ENCODE measurements at places on chromosomes 7 and 10.
A peak's percentile ranks its signal among the peaks of the same experiment; 100 is the strongest.

GRCh38 chr10:103804871-103805270 lies 50.5 kb downstream of the SH3PXD2A start:
- no peak for DNase-seq

DNA sequence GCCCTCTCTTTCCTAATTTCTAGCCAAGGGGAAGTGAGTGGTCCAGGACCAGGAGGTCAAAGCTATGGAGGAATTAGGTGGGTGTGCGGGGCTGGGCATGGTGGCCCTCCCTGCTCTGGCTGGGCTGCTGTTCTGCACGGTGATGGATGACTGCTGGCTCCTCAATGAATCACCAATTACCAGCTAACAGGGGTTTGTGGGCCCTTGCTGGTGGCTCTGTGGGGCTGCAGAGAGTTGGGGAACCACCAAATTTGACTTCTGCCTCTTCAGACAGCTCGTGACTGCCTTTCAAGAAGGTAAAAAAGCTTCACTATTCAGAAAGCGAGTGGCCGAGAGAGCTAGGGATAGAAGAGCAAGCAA lies 35.0 kb upstream of the HABP2 start:
- DNase-seq = no peak

DNA sequence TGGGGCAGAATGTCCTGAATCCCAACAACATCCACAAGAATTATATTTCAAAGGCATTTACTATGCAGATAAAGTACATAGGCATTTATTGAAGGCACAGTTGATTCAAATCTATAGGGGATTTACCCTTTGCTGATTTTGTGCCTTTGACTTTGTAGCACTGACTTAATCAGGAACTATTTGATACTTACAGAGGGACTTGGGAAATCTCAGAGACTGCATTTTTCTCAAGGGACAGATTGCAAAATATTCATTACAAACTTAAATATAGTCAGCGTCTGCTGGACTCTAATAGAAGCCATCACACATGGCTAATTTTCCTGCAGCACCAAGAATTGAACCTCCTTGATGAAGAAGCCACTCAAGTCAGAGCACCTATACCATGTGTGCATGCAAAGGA lies 44.9 kb downstream of the FAS start:
- no peak for DNase-seq

DNA sequence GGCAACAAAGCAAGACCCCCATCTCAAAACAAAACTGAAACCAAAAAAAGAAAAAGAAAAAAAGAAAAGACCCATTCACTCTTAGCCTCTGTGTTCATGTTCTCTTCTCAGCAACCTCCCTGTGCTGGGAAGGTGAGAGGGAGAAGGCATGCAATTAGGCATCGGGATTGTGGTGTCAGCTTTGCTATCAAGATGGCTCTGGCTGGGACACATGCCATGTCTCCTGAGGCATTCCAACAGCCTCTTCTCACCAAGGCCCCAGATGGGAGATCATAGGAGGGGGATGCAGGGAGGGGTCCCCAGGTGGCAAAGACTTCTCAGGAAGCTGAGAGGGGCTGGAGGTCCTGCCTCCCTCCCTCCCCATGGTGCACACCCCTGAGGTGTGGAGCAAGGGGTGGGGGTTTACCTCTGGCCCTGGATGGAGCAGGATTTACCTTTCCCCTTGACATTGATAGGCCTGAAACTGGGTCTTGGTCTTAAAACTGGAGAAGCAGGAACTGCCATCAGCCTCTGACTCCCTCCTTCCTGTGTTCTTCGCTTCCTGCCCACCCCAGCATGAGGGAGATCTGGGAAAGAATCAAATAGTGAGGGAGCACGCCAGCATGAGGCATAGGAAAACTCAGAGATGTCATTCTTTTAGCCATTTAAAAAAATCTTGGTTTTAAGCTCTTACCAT lies 96.2 kb upstream of the DUSP5 start:
- DNase-seq = no peak

GRCh38 chr7:151452680-151453325 lies 12.9 kb upstream of the CRYGN start:
- DNase-seq = no peak

DNA sequence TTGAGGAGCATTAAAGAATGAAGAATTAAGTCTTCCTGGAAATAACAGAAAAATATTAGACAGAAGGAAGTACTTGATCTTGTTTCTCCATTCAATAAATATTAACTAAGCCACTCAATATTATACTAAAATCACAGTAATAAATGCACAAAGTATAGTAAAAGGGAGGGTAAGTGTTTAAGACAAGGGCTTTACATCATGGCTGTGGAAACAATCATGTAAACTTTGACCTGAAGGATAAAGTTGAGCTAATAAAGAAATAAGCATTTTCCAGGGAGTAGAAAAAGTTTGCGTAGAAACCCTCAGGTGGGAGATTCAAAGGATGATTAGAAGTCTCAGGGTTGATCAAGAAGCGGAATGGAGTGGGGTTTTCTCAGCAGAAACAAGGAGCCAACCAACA lies 78.2 kb downstream of the SEMA3C start:
- no peak for DNase-seq

DNA sequence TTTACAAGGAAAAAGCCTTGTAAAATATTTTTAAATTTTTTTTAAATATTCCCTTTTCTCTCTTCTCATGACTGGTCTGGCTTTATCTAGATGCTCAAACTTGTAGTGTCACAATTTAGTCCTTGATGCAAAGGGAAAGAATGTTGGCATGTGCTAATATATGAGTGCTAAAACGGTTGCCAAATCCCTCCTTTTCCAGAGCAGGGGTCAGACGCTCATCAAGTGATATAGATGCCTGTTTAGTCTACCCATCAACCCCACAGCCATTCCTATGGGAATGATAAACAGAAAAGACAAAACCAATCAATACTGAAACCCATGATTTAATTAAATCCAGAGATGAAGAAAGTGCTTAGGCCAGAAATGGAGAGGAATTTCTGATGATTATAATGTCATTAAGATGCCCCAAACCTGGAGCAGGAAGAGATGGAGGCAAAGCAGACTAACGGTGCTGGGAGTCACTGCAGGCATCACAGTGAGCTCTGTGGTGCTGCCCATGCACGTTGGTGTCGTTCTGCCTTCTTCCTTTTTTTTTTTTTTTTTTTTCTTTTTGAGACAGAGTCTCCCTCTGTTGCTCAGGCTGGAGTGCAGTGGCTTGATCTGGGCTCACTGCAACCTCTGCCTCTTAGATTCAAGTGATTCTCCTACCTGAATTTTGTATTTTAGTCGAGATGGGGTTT lies 210.1 kb upstream of the STK17A start:
- no peak for DNase-seq

- peak; percentile 58 for DNase-seq
These were observed 247.6 kb downstream of the EMX2 start for GRCh38 chr10:117790179-117790578.

DNA sequence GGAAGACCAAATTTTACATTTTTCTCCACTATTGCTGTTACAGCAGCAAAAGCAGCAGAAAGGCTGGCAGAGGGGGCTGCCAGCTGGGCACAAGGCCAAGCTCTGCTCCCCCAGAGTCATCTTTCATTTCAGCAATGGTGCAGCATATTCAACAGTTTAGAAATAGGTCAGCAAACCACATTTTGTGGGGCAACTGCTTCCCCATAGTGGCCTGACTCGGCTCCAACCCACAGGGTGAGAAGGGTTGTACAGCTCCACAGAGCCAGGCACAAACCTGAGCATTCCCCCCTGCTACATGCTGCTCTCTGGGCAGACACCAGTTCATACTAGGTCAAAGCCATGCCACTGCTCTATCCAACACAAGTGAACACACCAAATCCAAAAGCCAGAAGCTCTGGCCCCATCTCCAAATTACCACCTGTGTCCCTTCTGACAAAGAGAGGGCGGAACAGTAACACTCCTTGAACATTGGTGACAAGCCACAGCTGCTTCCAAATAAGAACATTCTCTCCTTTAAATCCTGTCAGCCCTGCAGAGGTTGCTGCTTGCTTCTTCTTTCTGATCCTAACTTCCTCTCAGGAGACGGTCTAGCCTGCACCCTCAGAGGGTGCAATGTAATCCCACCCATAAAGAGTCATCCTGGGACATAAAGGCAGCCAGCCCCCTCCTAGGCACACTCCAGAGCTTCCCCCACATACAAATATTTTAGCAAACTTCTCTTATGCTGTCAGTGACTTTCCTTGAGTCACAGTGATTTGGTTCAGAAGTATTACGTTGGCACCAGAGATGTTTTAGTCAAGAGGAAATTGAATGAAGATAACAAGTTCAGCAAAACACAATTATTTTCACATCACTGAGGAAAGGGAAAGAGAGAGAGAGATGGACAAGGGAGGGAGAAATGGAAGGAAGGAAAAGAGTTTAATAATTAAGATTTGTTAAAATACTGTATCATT lies 39.0 kb upstream of the SLIT1 start:
- DNase-seq = no peak

DNA sequence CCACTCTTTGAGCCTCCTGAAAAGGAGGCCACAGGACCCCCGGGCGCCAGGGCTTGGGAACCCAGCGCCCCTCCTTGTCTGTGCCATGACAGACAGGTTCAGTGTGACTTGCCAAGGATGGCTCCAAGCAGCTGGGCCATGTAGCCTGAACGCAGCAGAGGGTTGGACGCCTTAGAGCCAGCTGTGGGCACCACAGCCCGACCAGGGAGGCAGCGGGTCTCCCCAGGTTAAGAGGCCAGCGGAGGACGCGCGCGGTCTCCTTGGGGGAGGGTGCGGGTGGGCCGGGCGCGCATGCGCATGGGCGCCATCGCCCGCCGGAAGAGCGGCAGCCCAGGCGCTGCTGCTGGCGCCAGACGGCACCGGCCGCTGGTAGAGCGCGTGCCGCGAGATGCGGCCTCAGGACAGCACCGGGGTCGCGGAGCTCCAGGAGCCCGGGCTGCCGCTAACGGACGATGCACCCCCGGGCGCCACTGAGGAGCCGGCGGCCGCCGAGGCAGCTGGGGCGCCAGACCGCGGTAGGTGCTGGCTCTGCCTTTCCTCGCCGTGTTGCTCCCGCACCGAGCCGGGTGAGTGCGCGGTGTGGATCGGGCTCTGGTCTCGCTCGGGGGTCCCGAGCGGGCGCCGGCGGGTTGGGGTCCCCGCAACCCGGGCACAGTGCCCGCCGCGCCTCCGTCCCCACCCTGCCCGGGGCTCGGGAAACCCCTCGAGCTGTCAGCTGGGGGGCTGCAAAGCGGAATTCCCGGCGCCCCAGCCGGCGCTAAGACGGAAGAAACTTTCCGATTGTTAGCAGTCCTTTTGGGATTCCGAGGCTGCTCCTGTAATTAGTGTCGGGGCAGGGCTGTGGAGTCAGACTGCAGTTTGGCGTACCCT lies at the start of gene SLC35G1:
SLC35G1 (plus strand) TSS at position 333 of the 870 bp plus-strand sequence; CDS start at position 389, 56 bp downstream.
- DNase-seq = peak; percentile 82

GRCh38 chr10:6038071-6038631 lies 24.0 kb downstream of the IL2RA start:
- no peak for DNase-seq

- no peak for DNase-seq
These were observed 158.0 kb upstream of the MGMT start for GRCh38 chr10:129308953-129309564.

DNA sequence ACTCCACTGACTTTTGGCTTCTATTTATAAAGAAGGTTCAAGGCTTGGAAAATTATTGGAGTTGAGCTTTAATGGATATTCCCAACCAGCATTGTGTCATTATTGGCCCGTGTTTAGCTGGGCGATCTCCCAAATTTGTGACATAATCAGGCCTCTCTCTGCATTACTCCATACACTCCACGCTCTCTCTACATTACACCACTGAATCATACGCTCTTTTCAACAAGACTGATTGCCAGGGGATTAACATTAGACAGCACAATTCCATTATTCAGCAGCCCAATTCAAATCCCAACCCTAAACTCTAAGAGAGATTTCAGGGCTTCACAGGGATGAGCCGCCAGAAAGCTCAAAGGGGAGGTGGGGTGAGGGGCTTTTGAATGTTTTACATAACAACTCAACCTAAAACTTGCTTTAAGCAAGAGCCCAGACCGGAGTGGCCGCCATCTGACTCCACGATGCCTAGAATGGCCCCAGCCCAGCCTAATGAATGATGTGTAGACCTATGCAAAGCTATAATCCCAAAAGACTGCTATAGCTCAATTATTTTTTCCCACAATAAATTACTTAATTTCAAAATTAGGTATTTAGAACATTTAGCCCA lies 61.8 kb downstream of the FGFR2 start:
- no peak for DNase-seq

DNA sequence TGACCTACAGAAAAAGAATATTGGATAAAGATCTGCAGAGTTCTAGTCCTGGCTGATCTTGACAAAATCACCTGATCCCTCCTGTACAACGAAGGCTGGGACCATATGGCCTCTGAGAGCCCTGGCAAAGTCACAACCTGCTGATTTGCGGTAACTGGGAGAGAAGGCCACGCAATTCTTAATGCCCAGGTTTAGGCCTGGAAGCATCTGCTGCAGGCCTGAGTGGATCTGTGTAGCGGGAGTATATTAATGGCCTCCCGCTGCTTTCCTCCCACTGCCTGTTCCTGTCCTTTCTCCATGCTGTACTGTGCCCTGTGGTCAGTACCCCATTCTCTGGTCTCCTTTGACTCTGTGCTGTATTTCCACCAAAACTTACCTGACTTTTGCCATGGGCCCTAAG lies 24.2 kb downstream of the AKR1B1 start:
- DNase-seq = no peak

- DNase-seq = no peak
These were observed 9.8 kb downstream of the RBP4 start for GRCh38 chr10:93591065-93591808.

- DNase-seq = peak; percentile 43
These were observed 193.8 kb downstream of the PLPP4 start for GRCh38 chr10:120650705-120651399.

DNA sequence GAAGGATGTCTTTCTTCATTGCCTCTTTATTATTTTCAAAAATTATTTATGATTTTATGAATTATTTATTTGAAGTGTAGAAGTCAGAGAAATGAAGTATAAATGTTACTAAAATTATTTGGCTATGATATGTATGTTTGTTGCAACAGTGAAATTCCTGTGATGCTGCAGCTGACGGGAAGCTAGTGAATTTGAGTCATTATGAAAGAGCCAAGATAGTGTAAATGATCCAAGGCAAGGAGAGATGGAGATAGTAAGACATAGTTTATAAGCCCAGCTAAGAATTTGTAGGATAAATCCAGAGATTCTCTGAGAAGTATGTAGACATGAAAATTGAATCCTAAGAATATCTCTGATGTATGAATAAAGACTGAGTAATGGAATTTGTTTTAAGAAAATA lies 30.8 kb downstream of the CASD1 start:
- DNase-seq = no peak
